ENCODE measurements at places on chromosomes 12 and 14. TPM values are rescaled to one million over a fixed set of nuclear protein-coding genes. Genes with fewer than 3 reads are reported as not detected.

GLIPR1 gene
- total RNA-seq: 2.9 TPM

DHRS2 gene
- 0.27 TPM for total RNA-seq

LRFN5 gene
- 84.1 TPM for total RNA-seq

PSMD9 gene
- total RNA-seq: 16.0 TPM

RDH16 gene
- total RNA-seq: 1.1 TPM
